ENCODE measurements at places on chromosomes 4 and X.

GRCh38 chr4:38497121-38497520, 166.9 kb upstream of the KLF3 start:
- no peak for DNase-seq

- no peak for DNase-seq
These were observed 73.7 kb downstream of the RTL9 start for GRCh38 chrX:110432091-110432905.

- DNase-seq: peak; percentile 78
These were observed 137.2 kb upstream of the PGRMC2 start for GRCh38 chr4:128424527-128425497.

GRCh38 chrX:23662853-23663252, 4.4 kb upstream of the PRDX4 start:
- DNase-seq: peak; percentile 14

DNA sequence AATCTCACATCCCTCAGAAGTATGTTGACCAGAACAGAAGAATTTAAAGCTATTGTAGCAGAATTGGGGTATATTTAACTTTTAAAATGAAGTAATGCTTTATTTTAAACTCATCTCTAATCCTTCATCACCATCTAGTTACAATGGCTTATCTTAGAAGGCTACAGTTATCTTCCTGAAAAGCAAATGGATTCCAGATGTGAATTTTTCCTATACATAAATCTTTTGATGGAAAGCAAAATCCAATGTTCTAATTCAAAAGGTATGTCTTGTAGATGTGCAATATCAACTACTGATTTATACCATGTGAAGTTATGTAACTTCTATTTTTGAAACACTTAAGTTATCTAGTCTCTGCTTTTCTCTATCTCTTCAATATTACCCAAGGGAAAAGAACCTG, 47.6 kb downstream of the CCNG2 start:
- DNase-seq: no peak

GRCh38 chr4:41572516-41572915, 34.6 kb downstream of the LIMCH1 start:
- no peak for DNase-seq

GRCh38 chrX:115112411-115112810, 76.8 kb upstream of the RBMXL3 start:
- DNase-seq: no peak

DNA sequence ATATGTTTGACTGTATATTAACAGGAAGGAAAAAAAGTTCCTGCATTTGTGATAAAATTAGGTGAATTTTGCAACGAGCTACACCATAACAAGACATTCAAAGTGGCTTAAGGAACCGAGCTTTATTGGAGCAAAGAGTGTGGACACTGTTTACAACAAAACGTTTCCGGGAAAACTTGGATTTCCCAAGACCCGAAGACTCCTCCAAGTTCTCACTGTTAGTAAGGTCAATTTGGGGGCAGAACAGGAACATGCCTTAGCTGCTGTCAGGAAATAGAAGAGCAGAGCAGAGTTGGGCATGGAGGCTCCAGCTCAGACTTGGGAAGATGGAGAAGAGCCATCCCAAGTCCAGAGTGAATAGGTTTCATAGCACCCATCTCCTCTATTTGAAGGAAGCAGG, 16.5 kb downstream of the ADH6 start:
- peak; percentile 85 for DNase-seq

DNA sequence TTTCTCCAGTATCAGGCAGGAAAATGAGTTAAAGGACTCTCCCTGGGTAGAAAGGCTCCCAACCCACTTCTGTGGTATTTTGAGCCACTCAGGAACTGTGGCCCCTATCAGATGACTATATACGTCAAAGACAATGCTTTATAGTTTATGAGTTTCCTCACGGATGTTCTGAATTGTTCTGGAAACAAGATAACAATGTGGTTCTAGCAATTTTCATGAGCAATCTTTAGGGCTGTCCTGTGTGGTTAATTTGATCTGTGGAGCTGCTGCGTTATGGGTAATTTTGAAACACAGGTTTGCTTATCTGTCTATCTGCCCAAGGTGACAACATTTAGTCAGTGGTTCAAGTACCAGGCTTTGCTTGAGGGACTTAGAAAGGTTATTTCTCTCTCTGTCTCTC, 46.7 kb upstream of the IL2 start:
- DNase-seq: peak; percentile 38

GRCh38 chr4:152606753-152607152, 70.9 kb upstream of the FBXW7 start:
- DNase-seq: no peak

DNA sequence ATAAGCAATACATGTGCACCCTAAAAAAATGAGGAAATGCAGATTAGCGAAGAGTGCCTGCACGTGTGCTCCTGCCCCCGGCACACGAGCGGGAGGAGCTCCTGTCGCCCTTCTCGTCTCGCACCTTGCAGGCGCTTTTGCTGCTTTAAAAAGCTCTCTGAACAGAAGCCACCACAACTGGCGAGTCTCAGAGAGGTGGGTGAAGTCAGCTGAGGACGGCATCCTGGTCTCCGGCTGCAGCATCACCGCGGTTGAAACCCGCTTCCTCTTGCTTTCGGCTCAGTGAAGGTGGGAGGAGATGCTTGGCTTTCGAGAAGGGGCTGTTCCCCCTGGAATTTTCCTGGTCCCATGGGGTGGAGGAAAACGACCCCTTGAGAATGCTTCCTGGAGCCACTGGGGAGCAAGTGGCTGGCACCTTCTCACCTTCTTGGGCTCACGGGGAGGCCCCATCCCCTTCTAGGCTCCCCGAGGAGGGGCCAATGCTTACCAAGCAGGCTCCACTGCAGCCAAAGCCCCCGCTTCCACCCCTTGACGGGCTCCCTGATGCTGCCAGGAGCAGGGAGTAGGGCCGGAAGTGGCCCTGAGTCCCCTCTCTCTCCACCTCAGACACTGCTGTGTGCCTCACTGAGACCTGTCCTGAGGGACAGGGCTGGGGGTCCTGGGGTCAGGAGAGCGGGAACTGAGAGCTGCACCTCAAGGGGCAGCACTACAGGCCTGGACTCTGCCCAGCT, 29.2 kb upstream of the MXD4 start:
- DNase-seq: no peak

- DNase-seq: peak; percentile 54
These were observed 40.8 kb downstream of the CENPU start for GRCh38 chr4:184693056-184693455.

DNA sequence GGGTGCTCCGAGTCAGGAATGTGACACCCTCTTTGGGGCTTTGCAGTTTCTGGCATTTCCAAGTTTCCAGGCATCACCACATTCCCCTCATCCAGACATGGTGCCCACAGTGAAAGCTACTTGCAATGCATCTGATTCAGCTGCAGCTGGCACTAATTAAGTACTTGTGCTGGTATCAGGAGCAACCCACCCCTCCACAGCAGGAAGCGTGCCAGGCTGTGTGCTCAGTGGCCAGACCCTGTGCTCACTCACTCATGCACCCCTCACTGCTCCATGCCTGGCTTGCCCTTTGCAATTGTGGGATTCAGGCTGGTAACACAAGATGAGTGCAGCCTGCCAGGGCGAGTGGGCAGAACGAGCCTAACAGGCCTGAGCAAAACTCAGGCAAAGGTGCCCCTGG, 271.2 kb downstream of the EPHA5 start:
- no peak for DNase-seq

DNA sequence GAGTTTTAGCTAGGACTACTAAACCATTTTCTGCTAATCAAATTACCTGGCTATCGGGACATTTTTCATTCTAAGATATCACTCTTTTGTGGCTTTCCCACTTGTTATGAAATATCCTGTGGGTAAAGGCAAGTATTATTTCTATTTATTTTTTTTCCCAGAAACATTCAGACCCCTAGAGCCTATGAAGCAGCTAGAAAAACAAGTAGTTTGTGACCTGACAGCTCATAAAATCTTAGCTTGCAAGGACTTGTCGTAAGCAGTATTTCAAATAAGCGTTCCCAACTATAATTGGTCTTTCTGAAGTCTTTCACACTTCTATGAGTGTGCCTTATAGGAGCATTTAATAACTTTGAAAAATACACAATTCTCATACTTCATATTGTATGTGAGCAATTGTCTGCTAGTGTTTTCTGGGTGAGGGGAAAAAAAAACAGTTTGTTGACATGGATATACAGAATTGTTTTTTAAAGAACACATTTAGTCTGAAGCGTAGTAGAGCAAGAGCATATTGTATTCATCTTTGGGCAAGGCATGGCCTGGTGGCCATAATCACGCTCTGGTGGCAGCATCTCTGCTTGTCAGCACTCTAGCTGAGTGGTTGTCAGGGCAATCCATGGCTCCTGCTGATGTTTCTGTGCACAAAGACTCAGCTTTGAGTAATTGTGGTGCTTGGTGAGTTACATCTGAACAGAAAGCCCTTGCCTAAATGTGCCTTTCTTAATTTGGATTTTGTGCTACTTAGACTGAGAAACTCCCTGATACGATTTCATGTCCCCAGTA, 2.6 kb downstream of the MCUB start:
- DNase-seq: no peak

DNA sequence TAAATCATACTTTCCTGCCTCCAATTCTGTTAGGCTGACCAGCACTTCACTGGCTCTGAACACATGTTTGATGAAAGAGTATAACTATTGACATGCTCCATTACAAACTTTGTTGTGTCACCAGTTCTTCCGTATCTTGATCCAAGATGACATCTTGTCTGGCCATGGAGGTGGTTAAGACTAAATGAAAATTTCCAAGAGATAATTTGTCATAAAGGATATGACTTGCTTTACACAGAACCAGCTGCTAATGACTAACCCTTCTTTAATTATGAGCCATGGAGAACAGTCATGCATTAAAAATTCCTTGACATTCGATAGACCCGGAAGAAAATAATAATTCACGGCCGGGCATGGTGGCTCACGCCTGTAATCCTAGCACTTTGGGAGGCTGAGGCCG, 17.7 kb upstream of the N4BP2 start:
- DNase-seq: no peak

DNA sequence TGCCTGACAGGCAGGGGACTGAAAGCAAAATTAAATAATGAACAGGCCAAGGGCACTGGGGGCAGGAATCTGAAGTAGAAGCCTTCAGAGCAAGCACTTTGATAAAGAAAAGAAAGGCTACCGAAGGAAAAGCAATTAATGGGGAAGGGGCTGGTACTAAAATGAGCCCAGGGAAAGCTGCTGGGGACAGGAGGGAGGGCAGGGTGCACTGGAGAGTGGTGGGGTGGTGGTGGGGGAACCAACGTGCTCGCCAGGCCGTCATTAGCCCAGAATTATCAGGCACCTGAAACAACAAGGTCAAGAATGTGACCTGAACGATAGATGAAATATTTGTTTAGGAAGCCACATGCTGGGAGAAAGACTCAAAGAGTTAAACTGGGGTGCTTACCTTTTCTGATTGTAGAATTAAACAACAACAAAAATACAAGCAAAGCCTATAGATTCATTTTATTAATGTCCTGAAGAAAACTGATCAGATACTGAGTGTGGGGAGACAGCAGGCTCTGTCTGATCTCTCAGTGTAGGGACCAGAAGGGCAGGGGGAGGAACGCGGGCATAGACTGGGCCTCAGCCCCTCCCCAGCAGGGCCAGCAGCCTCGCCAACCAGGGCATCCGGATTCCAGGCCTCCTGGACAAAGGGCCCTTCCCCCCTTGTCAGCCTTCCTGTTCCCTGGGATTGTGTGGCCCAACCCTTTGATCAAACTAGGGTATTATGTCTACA, 239.7 kb upstream of the KLF3 start:
- no peak for DNase-seq

- DNase-seq: peak; percentile 49
These were observed 71.9 kb downstream of the MAGEB17 start for GRCh38 chrX:16239211-16239610.

DNA sequence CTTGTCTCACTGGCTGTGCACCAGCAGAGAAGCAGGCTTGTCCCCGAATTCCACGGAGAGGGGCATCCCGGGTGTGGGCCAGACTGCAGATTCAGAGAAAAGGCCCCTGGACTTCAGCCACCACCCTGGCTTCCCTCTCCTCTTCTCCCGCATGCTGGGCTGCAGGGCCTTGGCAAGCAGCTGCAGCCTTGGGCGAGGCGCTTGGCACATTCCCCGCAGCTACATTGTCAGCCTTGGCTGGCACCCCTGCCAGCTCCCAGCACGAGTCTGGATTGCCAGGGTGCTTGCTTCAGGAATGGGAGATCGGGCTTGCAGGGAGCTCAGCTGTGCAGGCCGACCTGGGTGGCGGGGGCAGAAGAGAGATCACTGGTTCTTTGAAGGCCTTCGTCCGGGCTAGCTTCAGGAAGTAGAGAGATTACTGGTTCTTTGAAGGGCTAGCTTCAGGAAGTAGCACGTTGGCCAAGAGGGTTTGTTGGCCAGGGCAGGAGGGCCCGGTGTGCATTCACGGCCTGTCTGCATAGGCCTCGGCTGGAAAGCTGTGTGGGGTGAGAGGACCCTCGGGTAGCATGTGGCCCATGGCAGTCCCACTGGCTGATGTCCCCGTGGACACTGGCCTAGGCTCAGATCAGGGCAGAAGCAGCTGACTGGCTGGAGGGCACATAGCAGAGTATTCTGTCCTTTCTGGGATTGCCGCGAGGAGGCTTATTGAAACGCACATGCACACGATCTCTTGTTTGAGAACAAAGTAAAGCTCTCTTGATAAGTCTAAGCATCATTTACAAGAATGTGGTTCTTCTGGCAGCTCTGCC, 2.7 kb downstream of the ABCD1 start:
- no peak for DNase-seq

DNA sequence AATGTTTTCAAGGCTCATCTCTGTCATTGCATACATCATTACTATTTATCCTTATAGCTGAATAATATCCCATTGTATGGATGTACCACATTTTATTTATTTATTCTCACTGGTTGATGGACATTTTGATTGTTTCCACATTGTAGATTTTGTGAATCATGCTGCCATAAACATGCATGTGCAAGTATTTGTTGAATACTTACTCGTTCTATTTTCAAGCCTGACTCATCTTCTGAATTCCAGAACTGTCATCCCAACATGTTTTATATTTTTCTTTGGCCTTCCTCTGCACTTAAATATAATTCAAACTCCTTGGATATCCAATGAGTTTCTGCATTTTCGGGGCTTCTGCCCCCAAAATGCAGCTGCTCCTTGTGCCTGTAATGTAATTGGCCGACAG, 77.6 kb downstream of the MXRA5 start:
- no peak for DNase-seq

DNA sequence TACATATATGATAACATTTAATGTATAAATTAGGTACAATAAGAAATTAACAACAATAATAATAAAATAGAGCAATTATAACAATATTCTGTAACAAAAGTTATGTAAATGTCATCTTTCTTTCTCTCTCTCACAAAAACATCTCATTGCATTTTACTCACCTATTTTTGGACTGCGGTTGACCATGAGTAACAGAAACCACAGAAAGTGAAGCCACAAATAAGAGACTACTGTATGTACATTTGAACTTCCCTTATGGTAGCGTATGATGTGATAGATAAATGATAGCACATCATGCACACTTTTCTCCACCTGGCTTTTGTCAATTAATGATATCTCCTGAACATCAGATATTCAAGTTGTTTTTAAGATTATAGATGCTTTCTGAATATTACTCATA, 80.5 kb downstream of the HNRNPD start:
- no peak for DNase-seq

GRCh38 chr4:41363384-41363981, 106.8 kb downstream of the UCHL1 start:
- peak; percentile 40 for DNase-seq

- peak; percentile 95 for DNase-seq
These were observed 378.4 kb downstream of the ANKRD50 start for GRCh38 chr4:124334119-124334518.

- no peak for DNase-seq
These were observed 94.8 kb upstream of the PCDH18 start for GRCh38 chr4:137626942-137627738.

- no peak for DNase-seq
These were observed 142.3 kb upstream of the F9 start for GRCh38 chrX:139388254-139388653.

- peak; percentile 53 for DNase-seq
These were observed 451.2 kb downstream of the FAT4 start for GRCh38 chr4:125765941-125766340.
